Endothelial cell (in vitro differentiated cells): ENCODE measurements at places on chromosomes 1 and 21.

DNA sequence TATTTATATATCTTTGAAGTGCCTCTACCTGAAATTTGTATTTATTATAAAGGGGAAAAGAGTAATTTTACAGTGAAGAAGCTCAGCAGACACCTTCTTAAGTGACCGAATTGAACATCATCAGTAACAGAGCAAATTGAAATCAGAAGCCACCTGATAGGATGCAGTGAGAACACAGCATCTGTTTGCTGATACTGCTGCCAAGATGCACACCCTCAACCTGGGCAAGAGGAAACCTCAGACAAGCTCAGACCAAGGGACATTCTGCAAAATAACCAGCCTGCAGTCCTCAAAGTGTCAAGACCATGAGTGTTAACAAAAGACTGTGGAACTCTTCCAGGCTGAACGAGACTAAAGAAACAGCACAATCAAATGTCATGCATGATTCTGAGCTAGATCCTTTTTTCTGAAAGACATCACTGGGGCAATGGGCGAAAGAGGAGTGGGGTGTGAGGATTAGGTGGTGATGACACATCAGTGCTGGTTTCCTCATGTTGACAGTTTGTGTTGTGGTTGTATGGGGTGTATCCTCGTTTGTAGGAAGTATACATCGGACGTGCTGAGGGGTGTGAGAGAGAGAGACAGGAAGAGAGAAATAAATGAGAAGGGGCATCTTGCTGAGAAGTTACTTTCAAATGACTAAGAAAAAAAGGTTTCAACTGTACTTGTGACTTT, 103.7 kb downstream of the ABCA4 start:
- DNase-seq, result no peak

GRCh38 chr1:242178436-242178835, 179.5 kb upstream of the MAP1LC3C start:
- DNase-seq, result no peak

GRCh38 chr1:108814343-108815125, 42.4 kb downstream of the AKNAD1 start:
- DNase-seq, result no peak

- DNase-seq, result no peak
Observed at GRCh38 chr1:215256936-215257679, 174.6 kb downstream of the KCNK2 start.

DNA sequence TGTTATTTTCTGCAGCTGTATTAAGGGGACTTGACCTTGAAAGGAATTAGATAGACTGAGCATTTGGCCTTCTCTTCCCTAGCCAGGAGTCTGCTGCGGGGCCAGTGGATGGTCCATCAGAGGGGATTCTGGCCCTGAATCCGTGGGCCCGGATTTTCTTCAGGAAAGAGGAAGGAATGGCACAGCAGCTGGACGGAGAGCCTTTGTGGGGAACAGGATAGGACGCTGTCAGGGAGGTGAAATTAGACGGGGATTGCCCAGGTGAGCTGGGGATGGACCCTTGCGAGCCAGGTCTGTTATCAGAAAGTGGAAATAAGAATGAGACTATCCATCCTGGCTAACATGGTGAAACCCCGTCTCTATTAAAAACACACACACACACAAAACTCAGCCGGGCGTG, 1.7 kb upstream of the C2CD2 start:
- no peak for DNase-seq

DNA sequence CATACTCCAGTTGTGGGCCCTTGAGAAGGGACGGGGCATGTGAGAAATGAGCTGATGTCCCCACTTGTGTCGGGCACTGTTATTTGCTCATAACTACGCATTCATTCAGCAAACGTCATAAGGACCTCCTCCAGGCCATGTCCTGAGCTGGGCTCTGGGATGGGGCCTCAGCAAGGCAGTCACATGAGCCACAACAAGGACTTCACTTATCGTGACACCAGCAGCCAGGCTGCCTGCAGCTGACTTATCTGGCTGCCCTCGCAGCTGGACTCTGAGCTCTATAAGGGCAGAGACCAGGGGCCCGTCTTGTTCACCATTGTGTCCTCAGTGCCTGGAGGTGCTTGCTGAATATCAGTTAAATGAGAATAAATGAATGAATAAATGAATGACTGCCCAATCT, 37.5 kb upstream of the GRIK3 start:
- DNase-seq, result no peak

DNA sequence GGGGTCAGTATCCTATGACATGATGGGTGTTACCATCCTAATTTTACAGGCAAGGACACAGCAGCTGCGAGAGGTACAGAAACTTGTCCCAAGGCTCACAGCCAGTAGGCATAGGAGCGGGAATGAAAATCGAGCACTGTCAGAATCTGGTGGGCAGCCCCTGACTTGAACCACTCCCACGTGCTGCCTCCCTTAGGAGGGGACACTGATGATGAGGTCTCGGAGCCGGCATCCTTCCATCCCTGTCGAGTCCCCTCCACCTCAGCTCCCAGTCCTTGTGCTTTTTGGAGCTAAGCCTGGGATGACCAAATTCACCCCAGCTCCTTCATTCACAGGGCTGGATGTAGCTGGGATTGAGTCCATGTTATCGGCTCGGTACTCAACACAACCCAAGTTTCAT, 49.0 kb downstream of the B3GALT5 start:
- DNase-seq, result no peak

- no peak for DNase-seq
Observed at GRCh38 chr1:226494092-226494609, 54.4 kb upstream of the STUM start.

- DNase-seq, result peak; percentile 87
Observed at GRCh38 chr1:159197561-159198557, 6.8 kb upstream of the ACKR1 start.

GRCh38 chr1:11869650-11870207, 11.0 kb upstream of the NPPB start:
- no peak for DNase-seq

DNA sequence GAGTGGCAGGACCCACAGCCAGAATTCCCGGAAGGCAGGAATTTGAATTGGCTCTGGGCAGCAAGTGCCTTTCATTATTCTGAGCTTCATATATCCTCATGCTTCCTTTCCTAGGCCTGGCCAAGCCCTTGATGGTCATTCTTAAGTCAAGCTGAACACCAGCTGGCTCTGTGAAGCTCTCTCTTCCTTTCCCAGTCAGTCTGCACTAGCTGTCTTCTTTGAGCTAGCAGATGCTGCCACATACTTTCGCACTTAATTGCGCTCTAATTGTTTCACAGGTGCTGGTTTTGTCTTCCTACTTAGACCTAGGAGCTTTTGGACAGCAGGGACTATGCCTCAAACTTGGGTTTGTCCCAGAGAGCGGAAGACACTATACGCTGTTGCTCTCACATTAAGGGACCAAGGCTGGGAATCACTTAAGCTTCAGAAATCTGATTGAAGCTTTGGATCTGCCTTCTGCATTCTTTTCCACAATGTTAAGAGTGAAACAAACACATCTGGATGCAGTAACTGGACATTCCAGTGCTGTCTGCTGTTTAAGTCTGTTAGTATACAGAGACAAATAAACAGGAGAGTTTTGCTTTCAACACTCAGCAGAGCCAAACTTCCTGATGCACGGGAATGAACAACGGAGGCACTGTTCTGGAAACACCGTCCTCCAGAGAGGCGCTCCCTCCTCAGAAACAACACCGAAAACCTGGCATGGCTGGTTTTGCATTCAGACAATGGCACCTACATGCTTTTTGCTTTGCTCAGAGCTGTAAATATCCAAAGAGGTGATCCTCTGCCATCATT, 2.2 kb downstream of the TLR5 start:
- DNase-seq, result no peak

DNA sequence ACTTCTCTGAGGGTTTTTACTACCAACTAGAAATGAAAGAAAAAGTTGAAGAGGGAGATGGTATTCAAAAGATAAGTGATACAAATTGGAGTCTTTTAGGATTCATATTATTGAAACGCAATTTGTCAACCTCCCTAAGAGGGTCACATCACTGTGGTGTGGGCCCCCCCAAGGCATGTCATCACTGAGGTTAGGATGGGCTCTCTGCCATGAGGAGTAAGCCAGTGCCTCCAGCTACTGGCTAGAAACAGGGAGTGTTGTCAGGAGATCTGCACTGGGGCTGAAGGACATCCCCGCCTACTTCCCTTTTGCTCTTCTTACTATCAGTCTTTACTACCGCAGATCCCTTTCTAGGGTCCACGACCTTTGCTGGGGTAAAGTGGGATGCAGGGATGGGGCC, 25.9 kb downstream of the ITSN1 start:
- no peak for DNase-seq

- no peak for DNase-seq
Observed at GRCh38 chr1:46184920-46185658, 8.8 kb upstream of the P3R3URF start.

- no peak for DNase-seq
Observed at GRCh38 chr1:234613128-234613875, 3.3 kb upstream of the IRF2BP2 start.

GRCh38 chr1:42139444-42139843, 13.8 kb upstream of the GUCA2B start:
- no peak for DNase-seq

DNA sequence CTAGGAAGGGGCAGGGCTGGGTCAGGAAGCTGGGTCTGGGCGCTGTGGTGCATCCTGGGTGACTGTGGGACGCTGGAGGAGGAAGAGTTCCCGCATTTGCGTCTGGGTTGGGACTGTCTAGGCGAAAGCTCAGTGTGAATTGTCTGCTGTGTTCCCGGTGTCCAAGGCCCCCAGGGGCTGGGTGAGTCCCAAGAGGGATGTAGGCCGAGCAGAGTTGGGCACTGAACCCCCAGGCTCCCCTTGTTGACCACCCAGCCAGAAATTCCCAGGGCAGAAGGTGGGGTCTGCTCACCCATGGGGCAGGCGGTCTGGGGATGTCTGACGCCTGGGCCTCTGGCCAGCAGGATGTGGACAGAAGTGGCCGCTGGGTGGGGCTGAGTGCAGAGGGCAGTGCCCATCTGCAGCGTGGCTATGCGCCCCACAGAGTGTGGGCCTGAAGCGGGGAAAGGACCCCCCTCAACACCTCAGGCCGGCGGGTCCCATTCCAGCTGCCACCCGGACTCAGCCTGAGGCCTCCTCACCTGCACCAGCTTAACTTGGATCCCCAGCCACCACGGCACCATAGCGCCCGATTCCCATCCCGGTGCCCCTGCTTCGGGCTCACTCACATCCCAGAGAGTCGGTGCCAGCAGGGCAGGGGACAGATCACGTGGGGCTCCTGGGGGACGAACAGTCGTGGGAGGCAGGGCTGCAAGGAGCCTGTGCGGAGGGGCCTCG, 37.0 kb upstream of the POFUT2 start:
- no peak for DNase-seq

DNA sequence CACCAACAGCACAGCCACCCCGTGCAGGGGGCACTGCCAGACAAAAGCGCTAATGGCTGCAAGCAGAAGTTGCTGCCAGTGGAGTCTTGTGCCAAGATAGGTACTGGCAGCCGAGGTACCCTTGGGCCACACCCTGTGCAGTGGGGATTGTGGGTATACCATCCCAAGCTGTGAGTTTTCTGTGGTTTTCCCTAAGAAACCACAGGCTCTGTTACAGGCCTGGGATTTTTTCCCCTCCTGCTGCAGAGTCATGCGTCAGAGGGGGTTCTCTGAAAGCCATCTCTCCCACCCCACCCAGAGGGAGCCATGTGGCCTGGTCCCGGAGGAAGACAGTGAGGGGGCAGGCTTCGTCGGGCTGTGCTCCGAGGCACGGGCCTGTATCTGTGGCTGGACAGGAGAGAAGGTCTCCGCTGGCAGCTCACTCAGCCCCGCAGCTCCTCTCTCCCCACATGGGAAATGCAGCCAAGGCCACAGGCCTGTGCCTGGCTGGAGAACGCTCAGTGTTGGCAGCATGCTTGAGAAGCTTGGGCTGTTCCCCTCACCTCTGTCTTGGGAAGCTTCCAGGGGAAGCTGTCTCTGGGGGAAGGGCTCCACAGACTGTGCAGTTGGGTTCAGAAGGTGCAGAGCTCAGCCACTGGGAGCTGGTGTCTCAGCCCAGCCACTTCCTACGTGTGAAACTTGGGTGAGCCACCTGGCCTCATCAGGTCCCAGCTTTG, 42.5 kb downstream of the NEK2 start:
- DNase-seq, result no peak

- DNase-seq, result no peak
Observed at GRCh38 chr1:234926559-234927311, 201.9 kb downstream of the TOMM20 start.
